Lower leg skin (tissue), 4 donors: ENCODE measurements at places on chromosomes 16 and 17. TPM values are rescaled to one million over a fixed set of nuclear protein-coding genes. Genes with fewer than 3 reads are reported as not detected.

GRCh38 chr17:21239680-21240368 lies 13.4 kb downstream of the NATD1 start:
- no peak for DNase-seq

GRCh38 chr17:79942591-79943346 lies 92.9 kb downstream of the TBC1D16 start:
- DNase-seq: peak; percentile 87

The OR1F1 gene
- total RNA-seq: not detected

- DNase-seq: no peak
These were observed 15.2 kb downstream of the CNGB1 start for GRCh38 chr16:57955572-57956188.

- DNase-seq: no peak
These were observed 478.3 kb upstream of the ZFHX3 start for GRCh38 chr16:73526011-73526804.

DNA sequence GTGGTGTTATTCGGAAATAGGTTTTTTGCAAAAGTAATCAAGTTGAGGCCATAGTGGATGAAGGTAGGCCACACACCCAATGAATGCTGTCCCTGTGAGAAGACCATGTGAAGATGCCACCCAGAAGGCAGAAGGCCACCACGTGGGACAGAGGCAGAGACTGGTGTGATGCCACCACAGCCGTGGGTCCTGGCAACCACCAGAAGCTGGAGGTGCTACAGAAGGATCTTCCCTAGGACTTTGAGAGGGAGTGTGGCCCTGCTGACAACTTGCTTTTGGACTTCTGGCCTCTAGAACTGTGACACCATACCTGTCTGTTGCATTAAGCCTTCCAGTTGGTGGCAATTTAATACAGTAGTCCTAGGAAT lies 49.3 kb downstream of the RMI2 start:
- DNase-seq: no peak

DNA sequence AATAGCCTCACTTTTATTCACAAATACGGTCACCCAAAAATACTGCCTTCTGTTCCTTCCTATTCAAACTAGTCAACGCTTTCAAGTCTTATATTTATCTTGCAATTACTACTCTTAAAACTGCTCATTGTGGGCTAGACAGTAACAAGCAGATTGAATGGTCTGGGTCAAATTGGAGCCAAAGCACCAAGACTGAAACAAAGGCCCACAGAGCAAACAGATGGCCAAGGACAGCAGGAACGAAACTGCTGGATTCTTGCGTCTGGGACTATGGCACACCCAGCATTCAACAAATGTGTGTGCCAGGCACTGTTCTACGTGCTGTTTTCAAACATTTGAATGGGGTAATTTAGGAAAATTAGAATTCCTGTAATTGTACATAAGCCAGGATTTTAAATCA lies 250.1 kb upstream of the PSMD7 start:
- DNase-seq: no peak

- DNase-seq: no peak
These were observed 48.7 kb downstream of the CPPED1 start for GRCh38 chr16:12754824-12755543.

- DNase-seq: no peak
These were observed 24.0 kb downstream of the CYLD start for GRCh38 chr16:50765861-50766260.

The TBX6 gene
- total RNA-seq: 7.2 TPM

DNA sequence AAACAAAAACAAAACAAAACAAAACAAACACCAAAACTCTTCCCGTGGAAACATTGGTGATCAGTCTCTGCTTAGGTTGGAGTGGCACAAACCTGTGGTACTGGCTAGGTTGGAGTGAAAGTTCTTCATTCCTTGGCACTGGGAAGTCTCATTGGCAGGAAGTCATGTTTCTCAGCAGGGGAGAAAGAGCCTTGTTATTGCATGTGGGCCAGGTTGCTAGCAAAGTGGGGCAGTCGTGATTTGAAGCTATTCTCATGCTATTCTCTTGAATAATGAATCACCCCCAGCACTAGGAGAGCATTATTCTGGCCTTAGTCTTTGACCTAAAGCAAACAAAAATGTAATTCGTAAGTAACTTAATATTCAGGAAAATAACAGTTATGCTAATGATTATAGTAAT lies 24.3 kb upstream of the B4GALNT2 start:
- DNase-seq: no peak

The USP43 gene
- total RNA-seq: 4.4 TPM

GRCh38 chr17:68600931-68601564 lies at the start of gene FAM20A:
Gene FAM20A, minus strand, starts transcription at chr17:68601367. Its CDS starts 701 bp downstream, at chr17:68600666.
- DNase-seq: peak; percentile 87

The TPPP3 gene
- total RNA-seq: 61.7 TPM

- DNase-seq: no peak
These were observed 83.9 kb upstream of the IRX3 start for GRCh38 chr16:54370278-54371040.

GRCh38 chr17:36703860-36704266 lies 102.5 kb downstream of the MRM1 start:
- no peak for DNase-seq

DNA sequence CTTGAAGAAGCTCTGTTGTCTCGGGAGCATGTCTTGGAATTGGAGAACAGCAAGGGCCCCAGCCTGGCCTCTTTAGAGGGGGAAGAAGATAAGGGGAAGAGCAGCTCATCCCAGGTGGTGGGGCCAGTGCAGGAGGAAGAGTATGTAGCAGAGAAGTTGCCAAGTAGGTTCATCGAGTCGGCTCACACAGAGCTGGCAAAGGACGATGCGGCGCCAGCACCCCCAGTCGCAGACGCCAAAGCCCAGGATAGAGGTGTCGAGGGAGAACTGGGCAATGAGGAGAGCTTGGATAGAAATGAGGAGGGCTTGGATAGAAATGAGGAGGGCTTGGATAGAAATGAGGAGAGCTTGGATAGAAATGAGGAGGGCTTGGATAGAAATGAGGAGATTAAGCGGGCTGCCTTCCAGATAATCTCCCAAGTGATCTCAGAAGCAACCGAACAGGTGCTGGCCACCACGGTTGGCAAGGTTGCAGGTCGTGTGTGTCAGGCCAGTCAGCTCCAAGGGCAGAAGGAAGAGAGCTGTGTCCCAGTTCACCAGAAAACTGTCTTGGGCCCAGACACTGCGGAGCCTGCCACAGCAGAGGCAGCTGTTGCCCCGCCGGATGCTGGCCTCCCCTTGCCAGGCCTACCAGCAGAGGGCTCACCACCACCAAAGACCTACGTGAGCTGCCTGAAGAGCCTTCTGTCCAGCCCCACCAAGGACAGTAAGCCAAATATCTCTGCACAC lies 21.2 kb downstream of the AKAP1 start:
- DNase-seq: no peak

The C17orf78 gene
- not detected for total RNA-seq

DNA sequence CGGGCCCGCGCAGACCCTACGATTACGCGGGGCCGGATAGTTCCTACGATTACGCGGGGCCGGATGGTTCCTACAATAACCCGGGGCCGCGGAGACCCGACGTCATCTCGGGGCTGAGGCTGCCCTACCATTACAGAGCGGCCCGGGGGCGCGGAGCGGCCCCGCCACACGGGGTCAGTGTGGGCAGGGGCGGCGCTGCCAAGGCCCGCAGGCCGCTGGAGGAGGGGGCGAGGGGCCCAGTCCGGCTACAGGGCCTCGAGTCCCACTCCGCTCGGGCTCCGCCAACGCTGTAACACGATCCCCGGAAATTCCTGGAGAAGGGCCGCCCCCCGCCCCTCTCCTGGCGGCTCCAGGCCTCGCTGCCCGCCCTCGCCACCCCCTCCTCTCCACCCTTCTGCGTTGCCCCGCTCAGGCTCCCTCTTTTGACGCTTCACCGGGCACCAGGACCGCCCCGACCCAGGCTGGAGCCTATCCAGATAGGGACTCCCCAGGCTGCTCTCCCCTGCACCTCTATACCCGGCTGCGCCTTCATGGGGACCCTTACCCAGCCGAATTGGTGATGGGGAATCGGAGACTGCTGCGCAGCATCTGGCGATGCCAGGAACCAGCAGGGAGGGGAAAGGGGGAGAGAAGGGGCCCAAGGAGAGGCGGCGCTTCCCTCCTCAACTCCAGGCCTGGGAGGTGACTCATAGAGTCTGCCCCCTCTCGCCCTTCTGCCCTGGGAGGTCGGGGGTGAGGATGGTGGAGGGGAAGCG lies at the start of gene RAB34:
RAB34 (minus strand) TSS at position 291 of the 755 bp plus-strand sequence. CDS start 602 bp downstream, outside the sequence.
- peak; percentile 94 for DNase-seq

DNA sequence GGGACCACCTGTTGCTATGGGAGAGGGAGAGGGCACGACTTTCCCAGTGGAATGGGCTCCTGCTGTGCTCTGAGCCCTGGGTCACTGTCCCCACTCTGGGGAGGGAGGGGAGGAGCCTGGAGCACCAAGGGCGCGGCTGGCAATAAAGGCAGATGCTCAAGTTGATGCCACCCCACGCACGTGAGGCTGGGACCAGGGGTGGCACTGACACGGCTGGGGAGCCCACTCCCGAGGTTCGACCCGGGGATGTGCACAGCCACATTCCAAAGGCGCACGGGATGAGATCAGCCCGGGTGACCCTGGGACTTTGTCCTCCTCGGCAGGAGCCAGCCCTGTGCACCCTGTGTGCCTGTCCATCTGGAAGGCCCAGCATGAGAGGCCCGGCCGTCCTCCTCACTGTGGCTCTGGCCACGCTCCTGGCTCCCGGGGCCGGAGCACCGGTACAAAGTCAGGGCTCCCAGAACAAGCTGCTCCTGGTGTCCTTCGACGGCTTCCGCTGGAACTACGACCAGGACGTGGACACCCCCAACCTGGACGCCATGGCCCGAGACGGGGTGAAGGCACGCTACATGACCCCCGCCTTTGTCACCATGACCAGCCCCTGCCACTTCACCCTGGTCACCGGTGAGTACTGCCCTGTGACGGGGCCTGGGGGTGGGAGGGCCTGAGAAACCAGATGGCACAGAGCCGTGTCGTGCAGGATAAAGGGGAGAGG lies at the start of gene ENPP7:
ENPP7 (plus strand) TSS at position 175 of the 715 bp plus-strand sequence; CDS start at position 372, 197 bp downstream.
- no peak for DNase-seq

DNA sequence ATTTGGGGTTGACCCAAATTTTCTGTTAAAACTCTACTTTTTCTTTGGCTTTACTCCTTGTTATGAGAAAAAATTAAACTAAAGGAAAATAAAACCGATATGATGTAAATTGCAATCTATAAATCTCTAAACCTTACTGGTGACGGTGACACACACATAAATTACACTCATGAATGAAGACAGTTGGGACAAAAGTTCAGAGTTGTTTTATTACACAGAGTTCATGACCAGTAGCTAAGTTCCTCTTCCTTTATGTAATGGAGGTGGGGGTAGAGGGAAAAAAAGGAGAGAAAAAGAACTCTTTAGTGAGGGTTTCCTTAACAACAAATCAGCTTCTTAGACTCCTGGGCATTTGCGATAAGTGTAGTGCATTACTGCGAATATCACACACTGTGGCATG lies 220.7 kb downstream of the KCNJ2 start:
- no peak for DNase-seq

The VTN gene
- not detected for total RNA-seq

The CMTM2 gene
- not detected for total RNA-seq
